ENCODE measurements at places on chromosomes 11 and 22.

DNA sequence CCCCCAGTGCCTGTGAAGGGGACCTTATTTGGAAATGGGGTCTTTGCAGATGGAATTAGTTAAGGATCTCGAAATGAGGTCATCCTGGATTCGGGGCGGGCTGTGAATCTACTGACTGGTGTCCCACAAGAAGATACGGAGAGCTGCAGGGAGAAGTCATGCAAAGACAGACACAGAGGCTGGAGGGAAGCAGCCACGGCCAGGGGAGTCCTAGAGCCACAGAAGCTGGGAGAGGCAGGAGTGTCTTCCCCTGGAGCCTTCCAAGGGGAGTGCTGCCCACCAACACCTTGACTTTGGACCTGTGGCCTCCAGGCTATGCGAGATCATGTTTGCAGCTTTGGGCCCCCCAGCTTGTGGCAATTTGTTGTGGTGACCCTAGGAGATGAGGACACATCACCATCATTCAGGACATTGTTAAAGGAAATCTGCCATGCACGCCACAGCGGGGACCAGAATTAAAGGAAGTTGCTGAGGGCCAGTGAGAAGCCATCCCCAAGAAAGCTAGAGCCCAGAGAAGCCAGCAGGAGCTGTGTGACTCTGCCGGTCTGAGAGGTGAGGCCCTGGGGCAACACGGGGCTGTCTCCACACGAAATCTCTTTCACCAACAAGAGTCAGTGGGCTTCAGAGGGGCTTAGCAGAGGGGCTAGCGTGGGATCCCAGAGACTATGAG lies 434.7 kb downstream of the BRD1 start:
- DNase-seq: no peak

GRCh38 chr11:88418508-88418907 lies 81.0 kb upstream of the CTSC start:
- no peak for DNase-seq

DNA sequence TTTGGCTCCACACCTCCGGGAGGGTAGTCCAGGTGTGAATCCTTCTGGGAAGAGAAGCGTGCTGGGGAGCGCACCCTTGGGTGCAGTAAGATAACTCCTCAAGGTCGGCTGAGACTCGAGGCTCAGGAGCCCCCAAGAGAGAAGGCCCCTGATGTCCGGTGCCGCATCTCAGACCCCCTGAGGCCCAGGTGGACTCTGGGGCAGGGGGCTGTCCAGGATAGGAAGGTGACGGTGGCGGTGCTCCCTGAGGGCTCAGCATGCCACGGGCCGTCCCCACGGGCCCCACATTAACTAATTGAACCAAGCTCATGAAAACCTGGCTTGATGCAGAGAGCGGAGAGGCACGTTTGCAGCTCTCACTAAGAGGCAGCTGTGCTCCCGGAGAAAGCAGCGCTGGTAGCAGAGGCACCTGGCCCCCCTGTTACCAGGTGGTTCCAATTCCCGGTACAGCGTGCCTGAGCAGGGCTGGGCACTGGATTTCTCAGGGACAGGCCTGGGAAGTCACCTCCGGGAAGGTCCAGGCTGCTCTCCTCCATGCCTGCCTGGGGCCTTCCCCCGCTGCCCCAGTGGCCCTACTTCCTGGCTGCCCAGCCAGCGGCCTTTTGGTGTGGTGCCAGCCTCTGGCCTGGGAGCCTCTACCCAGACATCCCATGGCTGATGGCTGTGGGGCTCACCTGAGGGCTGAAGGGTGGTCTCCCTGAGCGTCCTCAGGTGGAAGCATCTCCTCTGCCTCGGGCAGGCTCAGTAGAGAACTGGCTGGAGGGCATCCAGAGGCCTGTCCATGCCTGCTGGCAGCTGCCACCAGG lies 1.1 kb downstream of the KCNQ1 start:
- no peak for DNase-seq

GRCh38 chr22:25911243-25911972 lies 169.4 kb downstream of the MYO18B start:
- DNase-seq: no peak

- DNase-seq: no peak
Observed at GRCh38 chr11:134475951-134476350, 63.9 kb upstream of the B3GAT1 start.

Data from GM13976 (cell line).